Foreskin fibroblast (primary cell): ENCODE measurements at places on chromosomes 5 and 9.

- DNase-seq, result no peak
Measured at GRCh38 chr5:140133514-140134167, 7.9 kb downstream of the IGIP start.

- peak; percentile 91 for DNase-seq
Measured at GRCh38 chr9:128322404-128323211, at the start of the genes COQ4 and TRUB2. Gene COQ4 (plus strand): TSS chr9:128322839. CDS start chr9:128322859, 20 bp downstream. Gene TRUB2 (minus strand): TSS chr9:128322447. CDS start chr9:128322408, 39 bp downstream.

- DNase-seq, result peak; percentile 23
Measured at GRCh38 chr5:14364096-14364495, 217.5 kb upstream of the OTULINL start.

- peak; percentile 41 for DNase-seq
Measured at GRCh38 chr9:109098171-109098959, 21.4 kb downstream of the TMEM245 start.

- no peak for DNase-seq
Measured at GRCh38 chr9:95311961-95312360, 5.5 kb downstream of the FANCC start.

GRCh38 chr5:74478328-74478727, 162.2 kb downstream of the ENC1 start:
- no peak for DNase-seq

GRCh38 chr5:101966476-101966875, 329.6 kb downstream of the SLCO4C1 start:
- DNase-seq, result no peak

- DNase-seq, result no peak
Measured at GRCh38 chr9:130112538-130113151, 58.9 kb downstream of the GPR107 start.

- peak; percentile 52 for DNase-seq
Measured at GRCh38 chr9:114413861-114414301, 26.1 kb upstream of the AKNA start.

GRCh38 chr5:5340206-5340729, 82.2 kb upstream of the ICE1 start:
- peak; percentile 96 for DNase-seq

GRCh38 chr5:179131886-179132585, 71.9 kb downstream of the ZNF354C start:
- no peak for DNase-seq

GRCh38 chr5:169635936-169636335, 1.1 kb upstream of the DOCK2 start:
- no peak for DNase-seq

DNA sequence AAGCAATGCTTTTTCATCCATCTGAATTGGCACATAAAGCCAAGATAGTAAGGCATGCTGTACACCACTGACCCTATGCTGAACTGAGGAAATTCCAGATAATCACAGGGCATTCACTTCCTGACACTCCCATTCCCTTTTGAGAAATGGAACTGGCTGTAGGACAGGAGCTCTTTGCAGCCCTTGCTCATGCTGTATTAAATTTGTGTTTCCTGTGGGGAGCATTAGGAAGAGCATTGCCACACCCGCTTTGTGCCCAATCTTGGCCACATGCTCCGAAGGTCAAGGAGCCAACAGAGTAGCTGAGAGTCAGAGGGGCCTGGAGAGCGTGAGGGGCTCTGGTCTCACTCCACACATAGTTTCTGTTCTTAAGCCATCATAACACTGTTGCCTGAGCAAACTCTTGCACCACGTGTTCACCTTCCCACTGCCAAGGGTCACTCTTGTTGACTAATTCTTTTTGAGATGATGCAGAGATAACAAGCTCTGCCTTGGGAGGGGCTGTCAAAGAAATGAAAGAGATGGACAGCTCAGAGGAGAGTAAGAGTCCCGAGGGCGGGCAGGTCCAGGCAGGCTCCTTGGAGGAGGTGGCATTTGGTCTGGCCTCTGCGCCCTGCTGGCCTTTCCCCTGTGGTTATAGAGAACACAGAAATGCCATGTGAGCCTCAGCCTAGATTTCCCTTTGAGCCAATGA, 31.7 kb upstream of the ARAP3 start:
- DNase-seq, result no peak
